Keratinocyte (primary cell): ENCODE measurements at places on chromosomes 3 and 15. TPM values are rescaled to one million over a fixed set of nuclear protein-coding genes. Genes with fewer than 3 reads are reported as not detected.

- no peak for DNase-seq
Measured at GRCh38 chr15:78223396-78224022, 10.9 kb downstream of the ACSBG1 start.

- DNase-seq: no peak
Measured at GRCh38 chr15:41923401-41923997, 29.6 kb upstream of the SPTBN5 start.

GRCh38 chr3:160135851-160136250 lies 89.4 kb upstream of the C3orf80 start:
- no peak for DNase-seq

DNA sequence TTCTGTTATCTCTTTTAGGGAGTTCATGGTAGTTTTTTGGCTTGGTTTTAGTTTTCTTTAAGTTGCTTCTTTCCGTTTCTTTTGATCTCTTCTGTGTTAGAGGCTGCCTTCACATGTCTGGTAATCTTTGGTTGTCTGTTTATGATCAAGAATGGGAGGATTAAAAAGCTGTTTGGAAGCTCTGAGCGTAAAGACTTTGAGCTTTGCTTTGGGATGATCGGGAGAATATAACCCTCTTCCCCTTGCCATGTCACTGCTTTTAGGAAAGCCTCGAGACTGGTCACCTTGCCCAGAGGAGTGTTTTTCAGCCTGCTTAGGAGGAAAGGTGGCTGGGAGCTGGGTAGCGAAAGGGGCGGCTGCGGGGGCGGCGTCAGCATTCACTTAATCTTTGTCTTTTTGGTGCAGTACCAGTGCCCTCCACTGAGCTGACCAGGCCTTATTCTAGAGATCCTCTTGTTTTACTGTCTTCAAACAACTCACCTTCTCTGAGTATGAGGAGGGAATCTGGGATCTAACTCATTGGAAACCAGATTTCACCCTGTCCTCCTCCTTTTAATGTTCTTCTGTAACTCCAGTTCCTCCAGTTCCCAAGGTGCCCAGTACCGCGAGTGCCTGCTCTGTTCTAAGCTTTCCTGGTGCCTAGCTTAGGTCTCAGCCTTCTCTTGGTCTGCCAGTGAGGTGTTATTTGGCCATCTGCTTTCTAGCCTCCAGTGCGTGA lies 15.5 kb downstream of the TATDN2 start:
- no peak for DNase-seq

GRCh38 chr3:49377483-49377882 lies 19.3 kb upstream of the GPX1 start:
- no peak for DNase-seq

DNA sequence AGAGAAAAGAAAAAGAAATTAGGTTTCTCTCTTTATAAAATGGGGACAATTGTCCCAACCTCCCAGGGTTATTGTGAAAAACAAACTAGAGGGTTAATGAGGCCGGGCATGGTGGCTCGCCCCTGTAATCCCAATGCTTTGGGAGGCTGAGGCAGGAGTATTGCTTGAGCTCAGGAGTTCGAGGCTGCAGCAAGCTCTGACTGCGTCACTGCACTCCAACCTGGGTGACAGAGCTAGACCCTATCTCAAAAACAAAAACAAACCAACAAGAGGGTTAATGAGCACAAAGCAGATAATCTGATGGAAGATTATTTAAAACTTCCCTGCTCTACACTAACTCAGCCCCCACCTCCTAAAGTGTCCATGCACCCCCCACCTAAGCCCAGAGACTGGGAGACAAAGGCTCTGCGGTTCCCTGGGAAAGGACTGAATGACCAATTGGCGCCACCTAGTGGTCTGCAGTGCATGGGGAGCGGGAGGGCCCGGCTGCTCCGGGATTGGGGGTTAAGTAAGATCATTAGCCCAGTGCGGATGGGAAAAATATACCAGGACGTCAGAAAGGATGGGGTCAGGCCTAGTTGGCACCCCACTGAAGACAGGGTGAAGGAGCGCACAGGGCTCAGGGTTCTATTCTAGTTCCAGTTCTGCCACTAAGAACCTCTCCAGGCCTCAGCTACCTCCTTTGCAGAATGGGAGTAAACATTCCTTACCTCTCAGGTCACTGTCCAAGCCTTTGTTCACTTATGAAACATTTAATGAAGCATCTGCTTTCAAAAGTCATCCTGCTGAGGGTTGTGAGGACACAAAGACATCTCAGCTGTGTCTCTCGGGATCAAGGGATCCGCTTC lies 15.6 kb downstream of the PIF1 start:
- DNase-seq: no peak

DNA sequence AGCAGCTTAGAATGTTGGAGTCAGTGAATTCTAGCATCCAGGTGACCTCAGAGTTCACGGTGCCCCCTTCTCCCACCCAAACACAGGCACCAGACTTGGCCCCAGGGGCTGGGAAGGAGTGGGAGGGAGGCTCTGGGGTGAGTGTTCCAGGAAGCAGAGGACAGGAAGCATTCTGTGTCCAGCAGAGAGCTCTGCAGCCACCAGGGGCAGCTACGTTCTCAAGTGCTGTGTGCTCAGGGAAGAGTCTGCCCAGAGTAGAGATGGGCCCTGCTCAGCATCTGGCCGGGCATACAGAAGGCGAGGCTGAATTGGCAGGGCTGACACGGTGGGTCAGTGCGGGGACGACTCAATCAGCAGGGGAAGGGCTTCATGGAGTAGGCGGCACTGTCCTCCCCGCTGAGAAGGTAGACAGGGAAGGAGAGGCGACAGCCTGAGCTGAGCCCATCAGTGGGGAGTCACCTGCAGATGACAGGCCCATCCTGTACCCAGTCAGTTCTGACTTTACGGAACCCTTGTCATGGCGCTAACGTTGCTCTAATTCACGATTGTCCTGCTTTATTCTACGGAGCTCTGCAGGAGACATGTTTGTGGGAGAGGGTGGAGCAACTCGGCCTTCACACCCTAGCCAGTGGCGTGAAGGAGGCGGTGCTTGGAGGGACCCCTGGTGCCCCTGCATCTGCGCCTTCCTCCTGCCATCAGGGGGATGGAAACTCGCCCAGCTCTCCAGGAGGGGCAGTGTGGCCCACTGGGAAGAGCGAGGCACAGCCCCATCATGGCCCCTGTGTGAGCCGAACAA lies 82.2 kb downstream of the C3orf70 start:
- no peak for DNase-seq

The LRRIQ4 gene
- polyA plus RNA-seq: not detected in 3 replicates

The NUP210 gene
- polyA plus RNA-seq: 0.01 to 0.05 TPM (median 0.03 TPM) in 3 replicates
